ENCODE measurements at places on chromosomes 3 and 15.

DNA sequence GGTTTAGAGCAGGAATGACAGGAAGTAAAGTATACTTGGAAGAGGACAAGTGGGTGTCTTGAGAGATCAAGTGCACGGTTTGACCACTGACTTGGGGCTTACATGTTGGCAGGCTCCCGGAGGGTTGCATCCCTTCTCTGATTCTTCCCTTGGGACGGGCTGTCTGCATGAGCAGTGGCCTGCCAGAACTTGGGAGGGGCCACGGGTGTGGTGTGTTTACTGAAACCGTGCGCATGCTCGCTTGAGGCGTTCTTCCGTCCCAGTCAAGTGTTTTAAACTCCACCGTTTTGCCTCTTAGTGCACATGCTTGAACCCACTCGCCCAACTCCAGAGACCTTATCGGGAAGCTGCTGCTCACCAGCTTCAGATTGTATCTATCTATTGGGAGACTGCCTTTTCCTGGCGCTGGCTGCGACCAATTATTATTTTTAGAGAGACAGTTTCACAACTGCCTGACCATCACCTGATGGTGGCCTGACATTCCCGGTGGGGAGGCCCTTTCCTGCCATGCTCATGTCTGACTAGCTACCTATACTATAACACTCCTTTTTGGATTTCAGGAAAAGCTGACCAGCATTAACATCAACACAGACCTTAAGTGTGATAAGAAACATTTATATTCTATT lies 14.9 kb upstream of the C3orf22 start:
- no peak for DNase-seq

- no peak for DNase-seq
These were observed 460 bp upstream of the ZMAT3 start for GRCh38 chr3:179072100-179072438.

- no peak for DNase-seq
These were observed 735 bp downstream of the GOLGA8B start for GRCh38 chr15:34582461-34583371.

DNA sequence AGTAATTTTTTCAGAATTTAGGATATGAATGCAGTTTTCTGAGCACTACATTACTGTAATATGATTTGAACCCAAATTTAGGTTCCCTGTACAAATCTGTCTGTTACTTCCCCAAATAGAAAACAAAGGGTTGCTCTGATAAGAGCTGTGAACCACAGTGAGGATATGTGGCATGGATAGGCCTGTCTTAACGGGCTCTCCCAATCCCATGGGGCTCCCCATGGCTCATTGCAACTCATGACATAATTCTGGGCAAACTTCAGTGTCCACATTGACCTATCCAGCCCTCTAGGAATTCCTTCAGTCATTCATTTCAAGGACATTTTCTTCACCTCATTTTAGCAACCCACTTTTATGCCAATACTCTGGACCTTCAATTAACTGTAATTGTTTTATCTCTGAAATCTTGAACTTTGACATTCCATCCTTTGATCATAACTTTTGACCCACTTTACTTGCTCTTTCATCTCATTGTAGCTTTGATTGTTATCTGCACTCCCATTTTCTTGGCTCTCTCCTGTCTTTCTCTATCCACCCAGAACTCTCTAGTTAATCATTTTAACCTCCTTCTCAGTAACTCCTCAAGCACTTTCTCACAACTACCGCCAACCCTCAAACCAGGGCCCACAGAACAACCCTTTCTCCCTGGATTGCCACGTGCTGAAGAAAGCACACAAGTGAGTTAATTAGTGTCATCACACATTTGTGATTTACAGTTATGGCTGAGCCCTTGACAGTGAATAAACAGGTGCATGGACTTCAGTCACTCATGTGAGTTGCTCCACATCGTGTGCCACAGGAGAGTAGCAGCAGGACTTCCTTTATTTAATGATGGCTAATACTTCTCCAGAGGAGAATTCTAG lies 94.9 kb upstream of the AADACL2 start:
- no peak for DNase-seq

DNA sequence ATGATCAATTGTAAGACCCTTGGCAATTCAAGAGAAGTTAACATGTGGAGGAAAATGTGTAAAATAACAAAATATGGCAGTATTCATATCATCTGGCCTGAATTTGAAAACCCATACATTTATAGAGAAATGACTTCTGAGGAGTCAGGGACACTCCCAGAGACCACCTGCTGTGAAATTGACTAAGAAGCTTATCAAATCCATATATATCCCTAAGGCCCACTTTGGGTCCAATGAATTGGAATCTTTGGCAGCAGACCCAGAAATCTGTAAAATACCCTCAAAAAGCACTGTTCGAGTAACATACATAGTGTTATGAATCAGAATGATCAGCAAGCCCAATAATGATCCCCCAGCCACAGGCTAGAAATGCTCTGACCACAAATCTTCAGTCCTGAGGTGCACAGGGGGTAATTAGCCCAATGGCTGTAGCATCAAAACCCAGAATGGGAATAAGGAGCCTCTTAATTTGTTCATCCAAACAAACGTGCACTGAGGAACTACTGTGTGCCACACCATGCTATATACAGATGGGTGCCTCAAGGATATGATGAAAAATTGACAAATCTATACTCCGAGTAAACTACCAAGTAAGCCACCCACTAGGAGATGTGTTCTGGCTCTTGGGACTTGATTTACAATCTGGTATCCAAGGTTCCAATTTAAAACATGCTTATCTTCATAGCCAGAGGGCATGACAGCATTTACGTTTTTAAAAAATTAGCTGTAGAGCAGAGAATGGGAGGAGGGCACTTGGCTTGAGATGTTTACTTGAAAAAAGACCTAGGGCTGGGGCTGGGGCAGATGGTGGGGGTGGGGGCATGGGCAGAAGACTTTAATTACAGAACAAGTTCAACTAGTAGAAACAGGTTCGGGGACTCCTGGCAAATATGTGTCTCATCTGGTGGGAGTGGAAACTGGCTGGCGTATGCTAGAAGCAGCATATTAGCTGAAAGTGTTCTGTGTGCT lies 9.1 kb upstream of the ARHGEF3 start:
- no peak for DNase-seq

- DNase-seq = no peak
These were observed 363.7 kb upstream of the RGMA start for GRCh38 chr15:93452537-93453211.

DNA sequence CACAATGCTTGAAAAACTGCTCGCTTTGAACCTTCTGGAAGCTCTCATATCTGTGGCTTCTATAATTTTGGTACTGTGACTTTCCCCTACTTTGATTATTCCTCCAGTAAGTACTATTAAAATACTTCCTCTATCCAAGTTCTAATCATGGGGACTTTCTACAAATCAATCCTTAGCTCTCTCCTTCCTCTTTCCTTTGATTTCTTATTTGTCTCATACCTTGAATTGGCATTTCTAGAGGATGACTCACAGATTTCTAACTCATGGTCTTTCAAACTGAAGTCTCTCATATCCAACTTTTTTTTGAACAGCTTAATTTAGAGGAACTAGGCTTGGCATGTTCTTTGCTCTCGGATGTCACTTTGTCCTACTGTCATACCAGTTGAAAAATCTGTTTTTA lies 241.8 kb downstream of the TBC1D5 start:
- DNase-seq = no peak

DNA sequence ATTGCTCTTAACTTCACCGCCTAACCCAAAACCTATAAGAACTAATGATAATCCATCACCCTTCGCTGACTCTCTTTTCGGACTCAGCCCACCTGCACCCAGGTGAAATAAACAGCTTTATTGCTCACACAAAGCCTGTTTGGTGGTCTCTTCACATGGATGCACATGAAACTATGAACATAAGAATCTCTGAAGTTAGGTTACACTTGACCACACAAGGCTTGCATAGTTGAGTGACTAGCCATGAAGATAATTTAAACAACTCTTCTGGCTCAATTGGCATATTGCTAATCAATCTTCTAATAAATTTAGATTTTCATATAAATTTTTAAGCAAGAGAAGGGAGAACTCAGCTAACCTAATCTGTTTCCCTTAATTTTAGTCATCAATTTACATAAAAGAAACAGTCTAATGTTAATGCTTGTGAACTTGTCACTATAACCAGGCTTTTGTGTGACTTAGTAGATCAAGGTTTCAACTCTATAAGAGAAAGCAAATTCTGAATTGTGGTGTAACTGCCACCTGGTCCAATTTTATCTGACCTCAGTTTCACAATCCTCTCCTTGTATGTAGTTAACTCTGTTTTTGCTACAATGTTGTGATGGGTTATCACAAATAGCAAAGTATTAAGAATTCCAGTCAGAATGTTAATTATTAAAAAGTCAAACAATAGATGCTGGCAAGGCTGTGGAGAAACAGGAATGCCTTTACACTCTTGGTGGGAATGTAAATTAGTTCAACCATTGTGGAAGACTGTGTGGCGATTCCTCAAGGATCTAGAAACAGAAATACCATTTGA lies 82.0 kb downstream of the HHLA2 start:
- DNase-seq = no peak

DNA sequence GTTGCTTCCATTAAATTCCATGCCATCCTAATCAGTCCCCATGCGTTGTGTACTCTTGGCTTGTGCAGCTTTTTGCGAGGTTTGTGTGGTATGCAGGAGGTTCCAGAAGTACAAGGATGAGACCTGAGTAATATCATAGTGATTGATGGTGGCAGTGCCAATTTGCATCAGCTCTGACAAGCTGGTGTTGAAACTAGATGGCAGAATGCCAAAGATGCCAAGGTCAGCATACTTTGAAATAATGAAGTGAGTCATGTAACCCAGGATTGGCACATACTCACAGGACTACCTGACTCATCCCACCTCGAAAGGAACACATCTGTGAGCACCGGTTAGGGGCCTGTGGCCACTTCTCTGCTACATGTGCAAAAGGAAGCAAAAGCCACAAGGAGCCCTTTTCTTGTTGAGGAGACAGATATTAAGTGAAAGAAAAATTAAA lies 14.3 kb downstream of the KAT2B start:
- peak; percentile 99 for DNase-seq

GRCh38 chr3:52468336-52468735 lies 12.9 kb downstream of the NISCH start:
- no peak for DNase-seq

GRCh38 chr3:146157325-146158060 lies 3.5 kb downstream of the PLOD2 start:
- DNase-seq = no peak

- no peak for DNase-seq
These were observed 24.7 kb downstream of the KAT2B start for GRCh38 chr3:20064796-20065564.

- no peak for DNase-seq
These were observed 433.8 kb upstream of the CBLB start for GRCh38 chr3:106302451-106303221.

DNA sequence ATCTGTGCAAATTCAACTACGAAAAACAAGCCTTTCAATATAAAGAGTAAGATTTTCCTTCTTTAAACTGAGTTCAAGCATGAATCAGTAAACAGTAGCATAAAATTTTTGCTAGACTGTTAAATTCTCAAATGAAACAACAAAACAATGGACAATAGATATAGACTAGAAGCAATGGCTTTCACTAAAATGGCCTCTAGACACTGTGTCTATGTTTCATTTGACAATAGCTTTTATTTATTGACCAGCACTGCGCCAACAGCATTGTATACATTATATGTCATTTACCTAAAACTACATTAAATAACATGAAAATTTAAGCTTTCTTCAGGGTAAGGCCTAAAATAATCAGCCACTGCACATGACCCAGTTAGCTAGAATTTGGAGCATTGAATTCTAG lies 148.5 kb downstream of the DUT start:
- no peak for DNase-seq

DNA sequence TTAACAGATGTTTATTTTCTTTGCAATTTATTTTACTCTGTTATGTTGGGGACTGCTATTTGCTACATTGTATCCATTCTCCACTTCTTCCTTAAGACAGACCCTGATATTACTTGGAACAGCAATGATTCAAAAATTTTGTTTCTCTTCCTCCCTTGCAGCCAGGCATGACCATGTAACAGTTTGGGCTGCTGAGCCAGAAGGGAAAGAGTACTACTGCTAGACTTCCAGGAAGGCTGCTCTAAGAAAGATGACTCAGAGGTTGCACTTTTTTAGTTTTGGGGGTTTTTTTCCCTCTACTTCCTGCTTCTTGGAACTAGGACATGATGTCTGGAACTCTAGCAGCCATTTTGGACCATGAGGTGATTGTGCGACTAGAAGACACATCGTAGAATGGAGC lies 10.3 kb downstream of the PRR20G start:
- DNase-seq = no peak

DNA sequence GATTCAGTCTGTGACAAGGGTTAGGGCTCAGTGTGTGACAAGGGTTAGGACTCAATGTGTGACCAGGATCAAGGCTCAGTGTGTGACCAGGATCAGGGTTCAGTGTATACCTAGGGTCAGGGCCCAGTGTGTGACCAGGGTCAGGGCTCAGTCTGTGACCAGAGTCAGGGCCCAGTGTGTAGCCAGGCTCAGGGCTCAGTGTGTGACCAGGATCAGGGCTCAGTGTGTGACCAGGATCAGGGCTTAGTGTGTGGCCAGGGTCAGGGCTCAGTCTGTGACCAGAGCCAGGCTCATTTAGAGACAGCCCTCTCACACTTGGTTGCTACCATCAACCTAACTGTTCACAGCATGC lies 24.2 kb downstream of the LOXL1 start:
- no peak for DNase-seq

DNA sequence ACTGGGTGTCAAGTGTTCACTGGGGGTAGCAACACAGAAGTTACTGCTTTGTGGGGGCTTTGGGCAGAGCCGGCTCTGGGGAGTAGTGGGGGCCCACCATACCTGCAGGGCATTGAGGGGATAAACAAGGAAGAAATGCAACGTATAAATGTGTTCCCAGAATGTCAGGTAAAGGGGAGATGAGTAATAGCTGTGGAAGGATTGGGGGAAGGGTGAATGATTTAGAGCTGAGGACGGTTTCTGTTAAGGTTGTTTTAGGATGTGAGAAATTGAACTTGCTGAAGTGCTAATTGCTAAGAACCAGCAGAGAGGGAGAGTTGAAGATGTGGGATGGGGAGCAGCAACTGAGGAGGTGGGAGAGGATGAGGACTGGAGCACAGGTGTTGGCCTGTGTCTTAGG lies 10.7 kb downstream of the SCG5 start:
- no peak for DNase-seq

DNA sequence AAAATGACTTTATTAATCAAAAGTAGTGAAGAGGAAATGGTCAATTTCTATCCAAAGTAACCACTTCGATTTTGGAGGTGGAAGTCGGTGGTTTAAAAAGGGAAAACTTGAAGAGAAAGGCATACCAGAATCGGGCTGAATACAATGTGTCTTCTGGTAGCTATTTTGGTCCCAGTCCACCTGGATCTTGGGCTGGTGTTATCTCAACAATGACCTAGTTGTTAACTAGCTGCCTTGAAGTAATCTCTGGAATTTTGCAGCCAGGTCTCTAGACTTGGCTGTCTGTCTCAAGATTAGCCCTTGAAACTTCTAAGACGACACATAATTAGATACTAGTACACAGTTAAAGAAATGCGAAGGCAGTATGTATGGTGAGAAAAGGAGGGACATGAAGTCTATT lies 409.8 kb downstream of the GRM7 start:
- DNase-seq = no peak

Data from RCC 7860 (cell line).